ENCODE measurements at places on chromosomes 11 and 22. TPM values are rescaled to one million over a fixed set of nuclear protein-coding genes. Genes with fewer than 3 reads are reported as not detected.

DNA sequence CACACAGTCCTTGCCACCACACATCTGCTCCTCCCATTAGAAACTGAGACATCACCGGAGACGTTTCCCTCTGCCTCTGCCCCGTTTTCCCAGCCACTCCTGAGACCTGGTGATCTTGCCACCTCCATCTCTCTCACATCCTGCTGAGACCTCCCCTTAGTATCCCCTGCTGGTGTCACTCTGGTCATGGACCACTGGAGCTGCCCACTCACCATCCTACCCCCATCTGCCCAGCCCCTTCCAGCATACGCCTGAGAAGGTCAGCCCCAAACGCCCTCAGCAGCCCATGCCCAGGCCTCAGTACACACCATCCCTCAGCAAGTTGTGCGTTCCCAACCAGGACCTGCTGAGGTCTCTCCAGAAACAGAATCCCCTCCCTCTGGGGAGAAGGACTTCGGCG, 64.3 kb downstream of the SHANK2 start:
- no peak for ATAC-seq

DNA sequence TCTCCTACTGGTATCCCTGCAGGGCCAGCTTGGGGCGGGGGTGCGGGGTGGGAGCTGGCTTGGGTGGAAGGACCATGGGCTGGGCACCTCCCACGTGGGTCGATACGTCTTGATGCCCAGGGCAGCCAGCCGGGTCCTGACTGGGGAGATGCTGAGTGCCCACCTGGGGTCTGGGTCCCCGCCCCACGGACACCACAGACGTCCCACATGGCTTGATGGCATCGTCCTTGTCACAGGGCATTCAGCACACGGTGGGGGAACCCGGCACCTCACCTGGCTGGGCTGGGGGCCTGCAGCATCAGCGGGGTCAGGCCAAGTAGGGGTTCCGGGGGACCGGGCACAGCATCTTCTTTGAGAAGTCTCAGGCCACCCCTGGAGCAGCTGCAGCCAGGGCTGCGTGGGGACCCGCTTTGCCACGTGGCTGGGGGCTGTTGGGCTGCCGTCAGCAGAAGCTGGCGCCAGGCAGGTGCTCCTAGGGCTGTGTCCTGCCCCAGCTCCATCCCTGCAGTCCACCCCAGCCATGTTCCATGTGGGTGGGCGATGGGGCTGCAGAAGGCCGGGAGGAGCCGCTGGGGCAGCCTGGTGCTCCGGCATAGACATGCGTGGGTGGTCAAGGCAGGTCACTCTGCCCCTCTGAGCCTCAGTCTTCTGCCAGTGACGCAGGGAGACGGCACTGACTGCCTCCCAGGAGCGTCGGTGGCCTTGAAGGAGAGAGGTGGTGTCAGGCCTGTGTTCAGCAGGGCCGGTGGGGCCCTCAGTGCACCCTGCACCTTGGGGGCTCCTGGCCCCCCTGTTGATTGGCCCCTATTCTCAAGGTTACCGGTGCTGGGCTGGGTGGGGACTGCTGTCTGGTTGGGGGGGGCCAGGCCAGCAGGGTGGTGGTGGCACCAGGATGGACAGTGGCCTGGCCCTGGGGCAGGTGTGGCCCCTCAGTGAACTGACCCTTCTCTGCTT, 8.4 kb downstream of the SELENOO start:
- no peak for ATAC-seq

DNA sequence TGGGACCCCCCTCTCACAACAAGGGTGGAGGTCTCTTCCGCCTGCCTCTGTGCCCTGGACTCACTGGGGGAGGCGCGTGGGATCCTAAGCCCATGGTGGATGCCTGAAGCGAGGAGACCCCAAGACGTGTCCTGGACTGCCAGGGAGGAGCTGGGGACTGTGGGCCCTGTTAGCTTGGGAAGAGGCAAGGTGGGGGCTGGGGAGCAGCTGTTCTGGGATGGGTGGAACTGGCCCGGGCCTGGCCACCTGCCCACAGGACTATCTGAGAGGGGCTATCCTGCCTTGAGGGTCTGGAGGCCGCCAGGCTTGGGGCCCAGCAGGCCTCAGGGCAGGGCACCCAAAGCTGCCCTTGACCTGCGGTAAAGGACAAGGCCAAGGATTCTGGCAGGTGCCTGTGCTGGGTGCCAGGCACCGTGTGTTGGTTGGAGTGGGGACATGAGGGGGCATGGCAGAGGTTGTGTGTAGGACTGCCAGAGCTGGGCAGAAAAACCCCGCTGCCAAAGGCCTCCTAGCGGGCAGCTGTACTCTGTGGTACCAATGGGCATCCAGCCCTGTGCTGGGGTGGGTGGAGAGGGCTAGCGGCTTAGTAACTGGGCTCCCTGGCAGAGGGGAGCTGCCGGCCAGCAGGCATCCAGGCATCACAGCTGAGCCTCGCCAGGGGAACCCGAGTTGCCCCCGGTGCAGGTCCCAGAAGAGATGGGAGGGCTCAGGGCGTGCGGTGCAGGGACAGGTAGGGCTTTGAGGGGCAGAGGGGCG, 670 bp downstream of the LSP1 start:
- ATAC-seq = no peak

GRCh38 chr11:67276781-67277230, 10.5 kb downstream of the GRK2 start:
- peak; percentile 58 for ATAC-seq

GRCh38 chr22:25970999-25971811, 198.1 kb upstream of the SEZ6L start:
- ATAC-seq = no peak

DNA sequence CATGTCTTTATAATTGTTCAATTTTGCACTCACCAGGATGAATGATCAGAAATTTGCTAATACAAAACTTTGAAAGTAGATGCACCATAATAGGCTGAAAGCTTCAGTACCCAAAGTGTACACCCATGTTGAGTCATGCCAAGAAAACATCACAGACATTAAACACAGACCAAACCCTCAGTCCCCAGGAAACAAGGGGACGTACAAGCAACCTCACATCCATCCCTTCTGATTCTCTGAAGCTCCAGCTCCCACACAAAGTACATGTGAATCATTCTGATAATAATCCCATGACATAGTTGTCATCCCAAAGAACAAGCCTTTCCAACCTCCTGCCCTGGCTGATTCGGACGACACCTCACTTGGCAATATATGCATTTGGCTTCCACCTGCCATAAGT, 183.8 kb downstream of the SNX19 start:
- ATAC-seq = no peak

- no peak for ATAC-seq
Observed at GRCh38 chr11:131537196-131537595, 166.8 kb downstream of the NTM start.

DNA sequence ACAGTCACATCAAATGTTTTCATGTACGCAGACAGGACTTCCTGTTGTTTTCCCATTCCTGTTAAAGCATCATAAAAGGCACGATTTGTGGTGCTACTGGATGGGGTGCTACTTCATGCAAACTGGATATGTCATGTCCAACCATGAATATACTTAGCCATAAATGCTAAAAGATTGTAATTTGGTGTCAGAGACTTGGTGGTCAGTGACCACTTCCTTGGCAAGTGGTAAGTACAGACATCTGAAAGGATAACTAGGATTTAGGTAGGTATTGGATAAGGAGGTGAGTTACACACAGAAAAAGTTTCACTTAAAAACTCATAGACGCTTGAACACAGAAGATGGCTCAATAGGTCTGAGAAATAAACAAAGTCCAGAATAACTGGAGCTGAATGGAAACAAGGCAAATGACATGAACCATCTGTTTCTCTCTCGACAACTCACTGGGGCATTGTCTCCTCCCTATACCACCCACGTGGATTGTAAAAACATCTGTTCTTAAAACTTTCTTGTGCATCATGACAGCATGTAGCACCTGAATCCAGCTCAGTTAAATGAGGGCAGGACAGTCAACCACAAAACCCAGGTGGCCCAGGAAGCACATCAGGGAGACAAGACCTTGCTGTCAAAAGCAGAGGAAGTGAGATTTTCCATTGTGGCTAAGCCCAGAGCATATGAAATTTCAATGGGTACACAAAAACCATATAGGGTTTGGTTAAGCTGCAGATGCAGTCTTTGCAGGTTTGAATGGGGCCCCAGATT, 22.1 kb upstream of the IGLL5 start:
- ATAC-seq = no peak

DNA sequence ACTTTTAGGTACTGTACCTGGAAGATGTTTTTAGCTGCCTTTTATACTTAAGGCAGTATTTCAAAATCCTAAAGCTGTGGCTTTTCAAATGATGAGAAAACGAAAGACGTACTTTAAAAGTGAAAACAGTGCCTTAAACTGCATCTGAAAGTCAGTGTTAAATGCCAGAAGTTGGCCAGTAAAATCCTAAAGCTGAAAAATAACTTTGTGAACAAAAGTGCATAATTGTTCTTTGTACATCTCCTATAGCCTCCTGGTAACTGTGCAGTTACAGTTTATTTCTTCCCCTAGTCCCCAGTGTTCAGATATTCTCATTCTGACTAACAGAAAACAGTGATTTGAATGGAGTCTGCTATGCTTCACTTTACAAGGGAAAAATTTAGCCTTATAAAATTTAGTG, 6.8 kb downstream of the EED start:
- no peak for ATAC-seq

Gene OR8G1
- total RNA-seq = 0.24 TPM

Gene HBG1
- total RNA-seq = not detected

Gene LARGE1
- 21.9 TPM for total RNA-seq

Gene PATE2
- 0.13 TPM for total RNA-seq

Gene SCGB1A1
- not detected for total RNA-seq

Gene KCNQ1
- total RNA-seq = 1.2 TPM

Measured in motor neuron (in vitro differentiated cells).